ENCODE measurements at places on chromosomes 2 and 18.

DNA sequence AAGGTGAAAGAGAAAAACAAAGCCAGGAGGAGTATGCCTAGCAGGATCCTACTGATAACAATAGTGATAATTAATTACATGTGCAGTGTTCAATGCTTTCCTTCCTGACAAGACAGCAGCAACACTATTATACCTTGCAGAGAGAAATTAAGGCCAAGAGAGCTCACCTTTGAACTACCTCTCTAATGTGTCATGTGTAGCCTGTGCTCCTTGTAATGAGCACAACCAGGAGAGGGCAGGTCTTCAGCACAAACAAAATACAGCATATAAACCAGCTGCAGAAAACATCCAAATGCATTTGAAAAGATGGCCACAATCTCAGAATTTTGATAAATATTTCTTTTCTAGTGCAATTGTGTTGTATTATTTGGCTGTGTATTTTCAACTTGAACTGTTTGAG is 1425.7 kb downstream of the DSC3 start:
- DNase-seq = no peak

GRCh38 chr2:114735126-114735525 is 292.7 kb downstream of the DPP10 start:
- DNase-seq = no peak

- no peak for DNase-seq
These were observed 120.0 kb upstream of the FHL2 start for GRCh38 chr2:105518897-105519296.

DNA sequence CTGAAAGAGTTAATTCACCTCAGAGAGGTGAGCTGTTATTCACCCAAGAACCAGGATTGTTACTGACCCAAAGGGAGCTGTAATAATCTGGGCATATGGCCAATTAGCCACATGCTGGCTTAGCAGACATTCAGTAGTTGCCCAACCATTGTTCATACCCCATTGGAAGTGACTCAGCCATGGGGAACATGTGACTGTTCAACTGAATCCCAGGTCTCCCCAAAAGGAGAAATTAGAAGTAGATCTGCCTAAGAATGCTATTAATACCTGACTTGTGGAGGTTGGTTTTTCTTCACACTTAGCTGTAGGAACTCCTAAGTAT is 272.6 kb upstream of the UBE2E3 start:
- peak; percentile 82 for DNase-seq

DNA sequence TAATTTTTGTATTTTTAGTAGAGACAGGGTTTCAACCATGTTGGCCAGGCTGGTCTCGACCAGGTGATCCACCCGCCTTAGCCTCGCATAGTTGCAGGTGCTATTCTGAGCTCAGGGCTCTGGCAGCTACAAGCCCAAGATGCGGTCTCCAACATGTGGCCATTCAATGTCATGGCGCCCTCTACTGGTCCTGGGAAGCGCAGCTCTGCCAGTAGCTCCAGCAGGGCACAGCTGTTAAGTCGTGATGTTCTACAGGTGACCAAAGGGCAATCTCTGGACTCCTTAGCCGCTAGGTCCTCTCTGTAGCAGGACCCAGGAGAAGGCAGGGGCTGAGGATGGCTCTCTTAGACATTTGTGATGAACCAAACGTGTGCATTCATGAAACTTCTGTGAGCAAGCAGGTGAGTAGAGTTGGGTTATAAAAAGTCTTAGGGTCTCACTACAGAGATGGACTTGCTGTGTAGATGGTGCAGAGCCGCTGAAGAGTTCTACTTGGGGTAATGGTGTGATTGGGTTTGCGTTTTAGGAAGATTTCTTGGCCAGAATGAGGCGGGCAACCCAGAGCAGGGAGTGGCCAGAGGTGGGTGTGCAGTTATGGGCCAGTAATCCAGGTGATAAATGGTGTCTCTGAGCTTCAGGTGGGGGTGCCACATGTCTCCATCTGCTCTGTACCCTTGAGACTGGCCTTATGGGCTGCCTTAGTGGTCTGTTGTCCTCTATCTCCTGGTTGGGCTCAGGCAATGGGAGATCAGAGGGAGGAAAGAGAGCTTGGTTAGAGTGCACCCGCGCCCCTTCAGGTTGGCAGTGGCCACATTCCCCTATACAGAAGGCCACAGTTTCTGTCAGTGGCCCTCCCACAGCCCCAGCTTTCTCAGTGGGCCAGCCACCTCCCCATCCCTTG is 31.0 kb downstream of the IL37 start:
- DNase-seq = peak; percentile 68

GRCh38 chr2:214560618-214561190 is 149.8 kb downstream of the VWC2L start:
- no peak for DNase-seq

- no peak for DNase-seq
These were observed 27.7 kb downstream of the ADRA2B start for GRCh38 chr2:96088340-96089335.

DNA sequence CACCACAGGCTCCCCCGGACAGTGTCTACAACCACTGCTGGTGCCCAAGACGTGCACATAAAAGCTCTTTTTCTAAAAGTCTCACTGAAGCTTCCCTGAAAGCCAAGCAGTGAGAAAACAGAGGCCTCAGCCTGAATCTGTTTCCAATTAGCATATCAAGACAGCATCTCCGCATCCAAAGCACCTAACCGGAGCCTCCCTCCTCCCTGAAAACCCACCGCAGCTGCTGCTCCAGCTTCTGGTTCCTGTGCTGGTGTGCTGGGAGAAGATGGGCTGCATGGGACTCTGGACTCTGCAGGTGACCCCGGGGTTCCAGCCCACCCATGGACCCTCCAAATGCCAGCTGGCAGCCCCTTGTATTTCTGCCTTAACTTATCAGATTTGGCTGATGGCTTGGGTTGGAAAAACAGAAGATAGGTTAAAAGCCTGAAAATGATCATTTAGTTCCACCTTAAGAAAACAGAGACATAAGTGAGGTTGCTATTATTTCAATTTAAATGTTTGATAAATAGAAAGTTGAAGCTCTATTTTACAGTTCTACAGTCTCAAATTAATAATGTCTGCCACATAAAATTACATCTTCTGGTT is 103.3 kb downstream of the TMEM18 start:
- no peak for DNase-seq

- no peak for DNase-seq
These were observed 277.7 kb upstream of the FBXO11 start for GRCh38 chr2:48183991-48184390.

GRCh38 chr2:28400921-28401320 is 8.3 kb downstream of the FOSL2 start:
- no peak for DNase-seq

DNA sequence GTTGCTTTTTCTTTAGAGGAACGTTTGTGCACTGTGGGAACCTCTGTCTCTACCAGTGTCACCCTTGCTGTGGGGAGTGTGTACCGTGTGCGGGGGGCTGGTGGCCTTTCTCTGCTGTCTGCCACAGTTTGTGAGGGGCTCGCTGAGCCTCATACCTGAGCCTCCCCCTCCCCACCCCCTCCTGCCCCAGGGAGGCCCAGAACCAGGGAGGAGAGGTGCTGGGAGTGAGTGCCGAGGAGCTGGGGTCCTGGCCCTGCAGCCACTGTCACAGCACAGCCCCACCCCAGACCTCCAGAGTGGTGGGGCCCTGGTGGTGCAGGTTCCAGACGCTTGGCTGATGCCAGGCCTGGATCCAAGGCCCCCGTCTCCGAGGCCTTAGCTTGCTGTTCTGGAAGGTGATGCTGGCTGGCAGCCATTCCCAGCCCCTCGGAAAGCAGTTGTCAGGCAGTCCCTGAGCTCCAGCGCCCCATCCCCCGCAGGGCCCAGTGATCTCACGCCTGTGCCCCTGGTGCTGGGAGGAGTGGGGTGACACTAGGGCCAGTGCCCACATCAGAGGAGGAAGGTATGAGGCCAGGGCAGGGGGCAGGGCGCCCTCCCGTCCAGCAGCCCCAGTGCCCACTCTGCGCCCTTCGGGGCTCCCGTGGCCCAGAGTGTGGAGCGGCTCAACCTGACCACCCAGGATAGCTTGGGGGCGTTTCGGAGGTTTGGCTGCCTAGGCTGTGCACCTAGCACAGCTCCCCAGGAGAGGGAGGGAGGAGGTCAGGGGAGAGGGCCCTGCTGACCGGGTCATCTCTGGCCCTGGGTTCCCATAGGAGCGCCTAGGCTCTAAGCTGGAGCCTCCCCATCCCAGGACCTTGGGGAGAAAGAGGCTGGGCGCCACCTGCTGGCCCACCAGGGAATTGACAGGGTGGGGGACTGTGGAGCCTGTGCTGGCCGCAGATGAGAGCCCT is 53.0 kb upstream of the ALPP start:
- peak; percentile 4 for DNase-seq

DNA sequence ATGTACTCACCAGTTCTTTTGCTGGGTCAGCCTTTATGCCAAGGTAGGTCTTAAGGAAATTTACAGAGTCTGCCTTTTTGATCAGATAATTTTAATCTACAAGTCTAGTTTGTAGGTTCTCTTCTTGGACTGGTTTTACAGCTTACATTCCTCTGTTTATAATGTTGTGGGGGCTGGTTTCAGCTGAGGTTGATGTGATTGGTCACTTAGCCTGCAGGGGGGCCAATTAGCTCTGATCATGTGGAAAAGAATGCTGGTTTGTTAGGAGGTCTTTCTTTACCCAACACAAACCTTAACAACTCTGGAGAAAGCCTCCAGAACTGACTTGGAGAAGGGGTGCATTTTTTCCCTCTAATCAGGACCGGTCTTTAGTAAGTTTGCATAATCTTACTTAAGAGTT is at the start of gene KCNJ13:
Gene KCNJ13, minus strand, starts transcription at position 131 of the 400 bp plus-strand sequence. CDS start 5,203 bp downstream, outside the sequence.
- DNase-seq = no peak

DNA sequence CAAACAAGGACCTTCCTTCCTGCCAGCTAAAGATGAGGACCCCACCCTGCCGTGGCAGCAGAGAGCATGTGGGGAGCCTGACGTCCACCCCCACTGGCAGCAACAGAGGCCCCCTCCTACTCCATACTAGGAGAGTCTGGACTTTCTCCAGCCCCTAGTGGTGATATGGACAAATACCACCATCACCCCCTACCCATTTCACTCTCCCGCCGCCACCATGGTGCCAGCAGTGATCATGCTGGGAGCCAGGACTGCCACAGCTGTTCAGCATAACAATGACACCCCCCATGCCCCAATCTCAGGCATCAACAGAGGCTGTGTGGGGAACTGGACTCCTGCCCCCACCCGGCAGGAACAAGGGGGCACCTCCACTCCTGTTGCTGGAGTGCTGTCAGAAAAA is 42.7 kb upstream of the ATP9B start:
- no peak for DNase-seq

- no peak for DNase-seq
These were observed 76.9 kb downstream of the KLF7 start for GRCh38 chr2:207088839-207089238.

DNA sequence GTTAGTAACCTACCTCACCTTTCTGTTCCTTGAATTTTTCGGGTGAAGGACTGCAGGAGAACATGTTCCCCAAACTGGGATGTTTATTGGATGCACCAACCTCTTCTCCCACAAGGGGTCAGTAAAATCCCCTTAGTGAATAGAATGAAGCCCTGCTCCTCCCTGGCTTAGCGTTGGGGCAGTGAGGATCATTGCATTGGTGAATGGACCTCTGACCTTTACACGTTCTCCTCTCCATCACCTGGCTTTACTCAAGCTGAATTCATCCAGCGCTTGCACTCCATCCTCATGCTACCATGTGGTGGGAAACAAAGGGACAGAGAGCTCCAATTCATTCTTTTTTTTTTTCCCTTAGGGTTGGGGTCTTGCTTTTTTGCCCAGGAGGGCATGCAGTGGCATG is 157.2 kb downstream of the MIB1 start:
- peak; percentile 35 for DNase-seq

Data from MV-4-11 (cell line).